ENCODE measurements at places on chromosomes 13 and 19.

DNA sequence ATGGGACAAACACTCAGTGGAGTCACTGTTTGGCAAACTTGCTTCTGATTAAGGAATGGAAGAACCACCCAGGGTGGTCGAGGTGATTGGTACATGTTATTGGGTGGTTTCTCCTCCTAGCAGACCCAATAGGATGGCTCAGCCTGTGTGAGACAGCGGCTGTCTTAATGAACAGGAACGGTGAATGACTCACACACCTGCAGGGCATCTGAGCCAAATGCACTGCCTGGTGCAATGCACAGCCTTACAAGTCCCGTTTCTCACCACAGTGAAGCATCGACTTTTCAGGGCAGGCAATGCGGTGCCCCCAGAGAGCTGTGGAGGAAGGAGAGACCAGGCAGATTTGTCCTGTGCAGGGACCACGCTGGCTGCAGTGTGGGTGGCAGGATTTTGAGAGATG lies 238.5 kb downstream of the FGF9 start:
- no peak for DNase-seq

DNA sequence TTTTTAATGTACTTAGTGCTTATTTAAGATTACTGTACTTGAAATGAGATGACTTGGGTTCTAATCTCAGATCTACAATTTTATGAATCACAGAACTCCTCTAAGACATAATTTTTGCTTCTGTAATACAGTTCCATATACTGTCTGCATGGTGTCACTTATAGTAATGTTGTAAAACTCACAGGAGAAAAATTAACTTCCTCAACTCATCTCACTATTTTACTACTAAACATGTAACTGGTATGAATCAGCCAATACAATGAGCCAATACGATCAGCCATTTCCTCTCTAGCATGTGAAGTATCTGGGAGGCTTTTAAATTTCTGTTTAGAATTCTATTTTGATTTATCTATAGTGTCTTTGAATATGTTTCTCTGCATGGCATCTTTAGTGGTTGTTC lies 85.3 kb downstream of the NHLRC3 start:
- no peak for DNase-seq

GRCh38 chr13:64314331-64314730 lies 2898.7 kb upstream of the PCDH20 start:
- DNase-seq, result no peak

DNA sequence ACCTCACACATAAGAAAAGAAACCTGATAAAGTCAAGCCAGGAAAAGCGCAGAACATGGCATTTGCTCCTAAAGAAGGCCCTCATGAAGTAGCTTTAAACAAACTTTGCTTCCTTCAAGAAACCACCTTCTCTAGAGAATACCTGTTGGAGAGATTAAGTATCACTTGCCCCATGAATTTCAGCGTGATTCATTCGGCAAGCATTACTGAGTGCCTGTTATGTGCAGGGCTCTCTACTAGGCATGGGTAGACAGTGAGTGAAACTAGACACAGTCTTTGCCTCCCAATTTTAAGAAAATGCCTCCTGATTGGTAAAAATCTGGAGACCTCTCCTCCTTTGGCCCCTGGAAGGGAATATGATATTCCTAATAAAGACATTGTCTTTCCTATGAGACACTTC lies 475.8 kb upstream of the NBEA start:
- DNase-seq, result no peak

- DNase-seq, result no peak
These were observed 49.8 kb downstream of the ATP8A2 start for GRCh38 chr13:25421612-25422011.

DNA sequence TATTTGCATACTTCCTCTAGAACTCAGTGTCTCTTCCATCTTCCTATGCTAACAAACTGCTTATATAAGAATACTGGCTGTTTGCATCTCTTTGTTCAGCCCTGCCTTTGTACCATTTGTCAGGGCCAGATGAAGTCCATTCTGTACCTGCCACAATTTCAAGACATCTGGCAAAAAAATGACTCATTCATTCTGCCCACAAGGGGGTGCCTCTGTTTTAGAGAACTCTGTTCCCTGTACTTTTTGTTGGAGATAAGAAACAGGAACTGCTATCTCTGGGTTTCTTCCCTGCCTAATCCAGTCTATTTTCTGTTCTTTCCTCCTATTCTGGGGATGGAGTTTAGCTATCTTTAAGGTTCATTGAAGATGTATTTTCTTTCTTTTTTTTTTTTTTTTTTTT lies 23.0 kb downstream of the ZNF568 start:
- peak; percentile 7 for DNase-seq

- no peak for DNase-seq
These were observed 17.8 kb downstream of the ZNF813 start for GRCh38 chr19:53485046-53486004.

DNA sequence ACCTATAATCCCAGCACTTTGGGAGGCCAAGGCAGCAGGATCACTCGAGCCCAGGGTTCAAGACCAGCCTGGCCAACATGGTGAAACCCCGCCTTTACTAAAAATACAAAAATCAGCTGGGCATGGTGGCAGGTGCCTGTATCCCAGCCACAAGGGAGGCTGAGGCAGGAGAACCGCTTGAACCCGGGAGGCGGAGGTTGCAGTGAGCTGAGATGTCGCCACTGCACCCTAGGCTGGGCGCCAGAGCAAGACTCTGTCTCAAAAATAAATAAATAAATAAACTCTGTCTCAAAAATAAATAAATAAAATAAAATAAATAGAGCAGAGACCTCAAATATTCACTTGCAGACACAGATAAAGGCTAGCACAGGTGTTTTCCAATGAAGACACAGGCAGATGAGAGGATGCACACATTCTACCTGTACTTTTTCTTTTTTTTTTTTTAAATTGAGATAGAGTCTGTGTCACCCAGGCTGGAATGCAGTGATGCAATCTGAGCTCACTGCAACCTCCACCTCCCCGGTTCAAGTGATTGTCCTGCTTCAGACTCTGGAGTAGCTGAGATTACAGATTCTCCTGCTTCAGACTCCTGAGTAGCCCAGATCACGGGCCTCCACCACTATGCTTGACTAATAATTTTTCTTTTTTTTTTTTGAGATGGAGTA lies 2.7 kb upstream of the RPS16 start:
- DNase-seq, result no peak

GRCh38 chr13:36778083-36778671 lies 40.8 kb upstream of the RFXAP start:
- no peak for DNase-seq

DNA sequence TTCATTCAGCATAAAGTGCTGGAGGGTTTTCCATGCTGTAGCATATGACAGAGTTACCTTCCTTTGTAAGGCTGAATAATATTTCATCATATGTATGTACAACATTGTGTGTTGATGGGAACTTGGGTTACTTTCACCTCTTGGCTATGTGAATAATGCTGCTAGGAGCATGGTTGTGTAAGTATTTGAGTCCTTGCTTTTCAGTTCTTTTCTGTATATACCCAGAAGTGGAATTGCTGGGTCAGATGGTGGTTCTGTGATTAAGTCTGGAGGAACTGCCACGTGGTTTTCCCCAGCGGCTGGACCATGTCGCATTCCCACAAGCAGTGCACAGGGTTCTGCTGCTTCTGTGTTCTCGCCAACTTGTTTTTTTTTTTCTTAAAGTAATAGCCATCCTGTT lies 101.2 kb upstream of the TEX29 start:
- DNase-seq, result no peak

GRCh38 chr19:51564791-51565190 lies 6.3 kb upstream of the ZNF175 start:
- peak; percentile 84 for DNase-seq

DNA sequence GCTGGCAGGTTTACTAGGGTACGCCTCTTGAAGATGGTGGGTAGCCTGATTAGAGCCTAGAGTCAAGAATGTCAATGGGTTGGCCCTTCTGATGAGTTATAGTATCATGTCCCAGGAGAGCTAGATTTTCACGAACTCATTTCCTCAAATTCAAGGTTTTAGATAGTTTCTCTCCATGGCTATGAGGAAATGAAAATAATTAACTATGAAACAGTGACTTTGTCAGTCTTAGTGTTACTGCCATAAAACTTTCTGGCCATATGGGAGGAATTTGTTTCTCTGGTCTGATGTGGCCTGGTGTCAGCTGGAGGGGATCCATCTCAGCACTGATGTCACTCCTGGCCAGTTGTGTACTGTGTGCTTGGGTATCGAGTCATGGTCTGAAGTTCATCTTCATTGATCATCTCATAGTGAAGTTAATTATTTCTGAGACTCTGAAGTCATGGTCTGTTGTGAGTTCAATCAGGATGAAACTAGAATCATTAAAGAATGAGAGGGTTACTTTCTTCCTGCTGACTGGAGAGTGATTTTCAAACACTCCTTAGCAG lies 49.4 kb upstream of the TNFSF11 start:
- no peak for DNase-seq

GRCh38 chr13:110424569-110425443 lies 117.7 kb downstream of the COL4A2 start:
- no peak for DNase-seq

DNA sequence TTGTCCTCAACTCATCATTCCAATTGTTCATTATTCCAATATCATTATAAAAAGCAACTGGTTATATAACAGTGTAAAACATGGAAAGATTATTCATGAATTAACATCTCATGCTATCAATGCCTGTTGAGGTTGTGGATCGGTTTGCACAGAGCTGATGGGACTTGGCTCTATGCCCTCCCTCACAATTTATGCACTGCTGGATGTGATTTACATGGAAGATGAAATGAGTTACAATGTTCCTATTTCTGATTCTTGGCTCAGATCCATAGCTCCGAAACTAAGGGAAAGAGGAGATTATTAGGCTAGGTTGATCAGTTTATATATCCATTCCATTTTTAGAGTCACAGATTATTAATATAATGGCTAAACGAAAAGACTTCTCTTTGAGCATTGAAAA lies 38.6 kb downstream of the SCEL start:
- no peak for DNase-seq

DNA sequence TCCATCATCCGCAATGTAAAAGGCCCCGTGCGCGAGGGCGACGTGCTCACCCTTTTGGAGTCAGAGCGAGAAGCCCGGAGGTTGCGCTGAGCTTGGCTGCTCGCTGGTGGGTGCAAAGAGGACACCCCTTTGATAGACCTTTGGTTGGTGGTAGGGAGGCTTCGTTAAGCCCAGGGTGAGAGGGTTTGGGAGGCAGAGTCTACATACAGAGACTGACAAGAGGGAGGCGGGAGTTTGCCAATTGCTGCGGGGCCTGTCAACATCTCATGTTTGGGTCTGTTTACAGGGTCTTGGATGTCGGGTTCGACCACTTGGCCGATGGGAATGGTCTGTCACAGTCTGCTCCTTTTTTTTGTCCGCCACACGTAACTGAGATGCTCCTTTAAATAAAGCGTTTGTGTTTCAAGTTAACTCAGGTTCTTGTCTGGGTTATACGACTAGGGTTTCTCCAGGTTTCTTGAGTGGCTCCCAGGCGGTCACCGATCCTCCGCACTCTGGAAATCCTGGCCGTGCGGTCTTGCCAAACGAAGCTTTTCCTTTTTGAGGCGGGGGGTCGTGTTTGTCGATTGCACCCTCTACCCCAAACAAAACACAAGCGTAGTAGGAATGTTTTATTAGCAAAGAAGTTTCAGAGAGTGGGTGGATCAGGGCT lies 816 bp downstream of the RPS28 start:
- DNase-seq, result no peak

- DNase-seq, result no peak
These were observed 13.7 kb downstream of the BCAT2 start for GRCh38 chr19:48797103-48797502.

- DNase-seq, result peak; percentile 44
These were observed 463.5 kb downstream of the GPC6 start for GRCh38 chr13:93690139-93690538.

GRCh38 chr19:732148-733069 lies 18.5 kb upstream of the MISP start:
- no peak for DNase-seq

DNA sequence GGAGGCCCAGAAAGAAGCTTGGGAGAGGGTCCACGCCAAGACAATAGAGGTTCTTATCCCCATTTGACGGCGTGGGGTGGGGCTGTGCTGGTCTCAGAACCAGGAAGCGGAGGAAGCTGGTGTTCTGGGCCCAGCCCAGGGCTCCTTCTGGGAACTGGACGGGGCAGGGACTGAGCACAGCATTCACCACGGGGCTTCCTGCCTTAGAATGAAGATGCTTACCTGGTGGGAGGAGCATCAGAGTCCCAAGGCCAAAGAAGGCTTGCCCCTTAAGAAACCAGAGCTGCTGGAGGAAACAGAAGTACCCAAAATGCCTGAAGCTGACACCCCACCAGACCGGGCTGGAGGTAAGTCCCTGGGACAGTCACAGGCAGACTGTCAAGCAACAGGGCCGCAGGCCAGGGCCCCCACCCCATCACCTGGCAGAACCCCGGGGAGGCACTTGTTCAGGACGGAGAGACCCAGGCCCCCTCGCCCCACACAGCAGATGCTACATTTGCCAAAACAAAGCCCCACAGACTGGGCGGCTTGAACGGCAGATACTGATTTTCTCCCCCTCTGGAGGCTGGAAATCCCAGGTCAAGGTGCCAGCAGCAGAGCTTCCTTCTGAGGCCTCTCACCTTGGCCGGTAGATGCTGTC lies 17.8 kb upstream of the IGLON5 start:
- DNase-seq, result no peak

GRCh38 chr13:66879988-66880387 lies 350.1 kb downstream of the PCDH9 start:
- DNase-seq, result no peak

GRCh38 chr13:101121608-101122007 lies 294.7 kb downstream of the NALCN start:
- no peak for DNase-seq

DNA sequence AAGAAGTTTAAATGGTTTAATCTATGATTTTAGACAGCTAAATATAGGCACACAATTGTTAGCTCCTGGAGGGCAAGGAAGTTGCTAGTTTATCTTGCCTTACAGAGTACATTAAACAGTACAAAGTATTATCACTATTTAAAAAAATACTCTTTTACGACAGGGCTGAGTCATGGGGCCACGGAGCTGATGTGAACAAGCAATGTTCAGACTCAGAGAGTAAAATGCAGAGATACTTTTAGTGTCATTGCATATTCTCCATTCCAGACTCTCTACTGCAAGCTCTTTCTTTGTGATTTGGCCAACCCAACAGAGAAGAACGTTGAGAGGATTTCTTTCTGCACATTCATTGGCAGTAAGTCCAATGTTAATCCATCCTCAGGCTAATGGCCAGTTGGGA lies 352.4 kb downstream of the SPRY2 start:
- DNase-seq, result no peak

- no peak for DNase-seq
These were observed 265.2 kb upstream of the MAB21L1 start for GRCh38 chr13:35741657-35742056.

GRCh38 chr19:53600217-53600616 lies 31.6 kb upstream of the DPRX start:
- no peak for DNase-seq

DNA sequence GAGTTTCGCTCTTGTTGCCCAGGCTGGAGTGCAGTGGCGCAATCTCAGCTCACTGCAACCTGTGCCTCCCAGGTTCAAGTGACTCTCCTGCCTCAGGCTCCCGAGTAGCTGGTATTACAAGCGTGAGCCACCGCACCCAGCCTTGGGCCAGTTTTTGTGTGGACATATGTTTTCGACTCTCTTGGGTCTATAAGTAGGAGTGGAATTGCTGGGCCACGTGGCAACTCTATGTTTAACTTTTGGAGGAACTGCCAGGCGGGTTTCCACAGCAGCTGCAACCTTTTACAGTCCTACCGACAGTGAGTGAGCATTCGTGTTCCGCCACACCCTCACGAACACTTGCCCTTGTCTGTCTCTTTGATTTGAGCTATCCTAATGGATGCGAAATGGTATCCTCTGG lies 44.9 kb downstream of the BICRA start:
- DNase-seq, result no peak

- peak; percentile 87 for DNase-seq
These were observed 12.1 kb upstream of the DACH1 start for GRCh38 chr13:71879129-71879535.
